Activated T-helper 1 cell treated with anti-CD3 and anti-CD28 coated beads, Interleukin-2, amount 50 U/mL, for 16 hours (primary cell): ENCODE measurements at places on chromosomes 6 and 20.

GRCh38 chr6:133549371-133549801, 308.2 kb downstream of the EYA4 start:
- DNase-seq, result no peak

DNA sequence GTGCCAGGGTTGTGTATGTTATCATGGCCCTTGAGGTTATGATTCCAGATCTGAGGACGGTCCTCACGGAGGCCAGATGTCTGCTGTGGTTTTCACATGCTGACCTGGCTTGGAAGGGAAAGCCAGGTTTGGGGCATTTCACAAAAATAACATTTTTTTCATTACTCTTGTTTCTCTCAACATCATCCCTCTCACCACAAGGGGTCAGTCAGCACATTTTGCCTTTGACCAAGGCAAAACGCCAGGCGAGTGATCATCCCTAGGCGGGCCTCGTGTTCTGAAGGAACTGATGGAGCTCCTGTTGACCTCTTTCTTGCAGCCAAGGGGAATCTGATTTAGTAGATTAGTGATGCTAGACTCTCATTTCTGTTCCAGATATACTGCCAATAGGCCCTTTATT, 133.5 kb downstream of the TBC1D7 start:
- DNase-seq, result no peak

DNA sequence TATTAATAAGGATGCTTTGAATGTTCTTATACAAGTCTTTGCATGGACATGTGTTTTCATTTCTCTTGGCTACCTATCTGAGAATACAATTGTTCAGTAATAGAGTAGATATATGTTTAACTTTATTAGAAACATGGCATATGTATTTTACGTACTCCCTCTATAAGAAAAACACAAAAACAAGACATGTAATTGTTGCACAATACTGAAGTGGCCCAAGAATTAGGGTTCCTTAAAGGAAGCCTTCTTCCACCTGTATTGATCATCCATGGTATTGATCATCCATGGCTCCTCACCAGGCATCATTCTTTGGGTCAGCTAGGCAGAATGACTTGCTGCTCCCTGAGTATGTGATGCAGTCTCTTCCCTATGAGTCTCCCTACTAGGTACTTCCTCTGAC, 20.2 kb upstream of the HIVEP2 start:
- DNase-seq, result no peak

GRCh38 chr20:48791666-48792071, 36.1 kb downstream of the PREX1 start:
- no peak for DNase-seq

GRCh38 chr20:14069796-14070195, 74.5 kb downstream of the MACROD2 start:
- no peak for DNase-seq

DNA sequence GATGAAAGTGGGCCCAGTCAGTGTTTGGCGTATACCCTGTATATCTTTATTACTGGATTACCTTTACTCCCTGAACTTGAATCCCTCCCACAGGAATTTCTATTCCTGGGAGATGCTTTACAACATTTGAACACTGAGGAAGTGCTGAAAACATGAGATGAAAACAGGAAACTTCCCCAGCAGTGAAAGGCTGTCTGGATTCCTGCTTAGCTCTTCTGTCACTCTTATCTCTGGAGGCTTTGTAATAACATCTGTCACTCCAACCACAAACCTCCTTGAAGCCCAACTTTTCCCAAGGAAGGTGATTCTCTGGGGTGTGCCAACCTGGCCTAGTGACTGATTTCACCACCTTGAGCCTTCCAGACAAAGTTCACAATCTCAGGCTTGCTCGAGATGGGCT, 264.5 kb upstream of the BMP2 start:
- no peak for DNase-seq

- DNase-seq, result no peak
Observed at GRCh38 chr6:122677406-122677805, 67.2 kb downstream of the PKIB start.

DNA sequence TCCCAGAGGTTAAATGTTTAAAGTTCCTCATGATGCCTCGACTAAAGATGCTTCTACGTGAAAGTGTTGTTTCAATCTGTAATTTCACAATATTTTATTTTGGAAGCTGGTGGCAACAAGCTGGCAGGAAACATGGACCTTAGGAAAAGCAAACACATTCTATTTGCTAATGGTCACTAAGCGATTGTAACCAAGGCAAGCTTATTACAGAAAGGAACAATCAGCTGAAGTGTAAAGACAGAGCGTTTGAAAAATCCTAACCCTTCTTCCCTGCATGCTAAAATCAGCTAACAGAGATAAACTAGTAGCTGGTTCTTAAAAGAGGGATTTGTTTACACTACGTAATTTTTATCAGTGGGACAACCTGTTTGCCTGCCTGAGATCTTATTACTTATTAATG, 50.0 kb downstream of the IL20RA start:
- DNase-seq, result no peak

- no peak for DNase-seq
Observed at GRCh38 chr6:85464260-85464644, 14.4 kb downstream of the NT5E start.

- no peak for DNase-seq
Observed at GRCh38 chr6:5762561-5762968, 244.2 kb downstream of the NRN1 start.
